T-cell (primary cell): ENCODE measurements at places on chromosomes 7 and 10.
A peak's percentile ranks its signal among the peaks of the same experiment; 100 is the strongest.

DNA sequence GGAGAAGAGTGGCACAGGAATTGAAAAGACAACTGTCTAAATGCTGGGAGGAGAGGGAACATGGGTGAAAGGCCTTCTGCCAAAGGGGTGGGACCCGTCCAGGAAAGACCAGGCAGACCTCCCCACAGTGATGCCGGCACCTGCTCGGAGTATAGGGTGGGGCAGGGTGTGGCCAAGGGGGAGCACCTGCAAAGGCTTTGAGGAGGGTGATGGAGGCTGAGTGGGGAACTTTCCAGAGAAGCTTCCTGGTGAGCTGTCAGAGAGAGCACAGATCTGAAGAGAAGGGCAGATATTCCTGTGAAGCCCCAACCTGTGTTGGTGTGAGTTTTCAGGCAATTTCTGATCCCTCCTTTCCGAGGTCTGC, 263.4 kb upstream of the GRB10 start:
- DNase-seq: no peak

- no peak for DNase-seq
These were observed 214.1 kb upstream of the ZNF32 start for GRCh38 chr10:43862756-43863155.

DNA sequence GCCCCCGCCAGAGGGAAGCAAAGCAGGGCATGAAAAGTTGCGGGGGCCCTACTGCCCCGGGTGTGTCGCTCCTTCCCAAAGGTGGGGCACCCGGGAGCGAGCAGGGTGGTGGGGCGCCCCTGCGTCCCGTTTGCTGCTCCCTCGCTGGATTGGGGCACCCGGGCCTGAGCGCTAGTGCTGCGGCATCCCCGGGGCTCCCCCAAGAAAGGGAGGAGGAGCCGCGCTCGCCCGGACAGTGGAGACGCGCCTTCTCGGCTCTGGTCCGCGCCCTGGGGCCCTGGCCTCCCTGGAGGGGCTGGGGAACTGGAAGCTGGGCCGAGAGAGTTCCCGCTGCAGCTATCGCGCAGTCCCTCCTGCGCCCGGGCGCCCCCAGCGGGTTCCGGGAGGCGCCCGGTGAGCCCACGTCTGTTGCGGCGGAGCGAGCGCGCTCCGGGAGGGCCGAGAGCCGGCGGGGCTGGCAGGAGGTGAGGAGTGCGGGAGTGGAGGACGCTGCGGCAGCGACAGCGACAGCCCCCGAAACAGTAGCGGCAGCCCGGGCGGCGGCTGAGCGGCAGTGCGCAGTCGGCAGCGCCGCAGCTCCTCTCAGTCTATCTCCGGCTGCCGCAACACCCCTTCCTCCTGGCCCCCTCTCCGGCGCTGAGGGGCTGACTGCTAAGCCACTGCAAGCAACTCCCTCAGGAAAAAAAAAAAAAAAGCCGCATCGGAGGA, 504 bp upstream of the BMPER start:
- DNase-seq: no peak

GRCh38 chr10:43452356-43452914, 15.5 kb downstream of the ZNF487 start:
- no peak for DNase-seq

GRCh38 chr10:63522277-63522687, 1.1 kb downstream of the REEP3 start:
- no peak for DNase-seq

DNA sequence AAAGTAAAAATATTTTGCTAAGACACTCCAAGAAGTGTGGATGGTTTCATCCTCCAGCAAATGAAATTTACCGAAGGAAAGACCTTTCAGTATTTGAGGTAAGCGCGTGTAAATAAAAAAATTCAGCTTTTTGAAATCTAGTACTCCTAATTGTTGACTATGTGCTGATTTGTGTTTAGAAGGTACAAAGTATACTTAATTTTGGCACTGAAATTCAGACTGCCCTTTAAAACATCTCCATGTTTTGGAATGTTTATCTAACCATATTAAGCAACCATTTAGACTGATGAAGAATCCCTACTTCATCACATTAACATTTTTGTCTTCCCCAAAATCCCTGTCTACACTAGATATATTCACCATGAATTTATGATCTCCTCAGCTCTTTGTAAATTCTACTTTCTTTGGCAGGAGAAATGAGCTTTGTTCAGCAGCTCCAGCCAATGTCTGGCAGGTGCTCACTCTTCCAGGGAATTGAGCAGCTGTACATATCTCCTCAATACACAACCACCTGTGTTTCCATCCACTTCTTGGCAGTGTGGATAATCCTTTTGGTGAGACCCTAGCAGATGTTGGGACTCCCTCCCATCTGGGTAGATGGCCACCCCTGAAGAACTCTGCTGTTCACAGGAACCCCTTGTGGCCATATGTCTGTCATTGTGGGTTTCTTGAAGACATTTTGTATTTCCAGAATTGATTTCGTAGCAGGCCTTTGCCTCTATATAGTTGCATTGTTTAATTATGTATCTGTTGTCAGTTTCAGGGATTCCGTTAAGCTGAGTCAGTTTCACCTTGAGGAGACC, 129.4 kb upstream of the SAMD8 start:
- no peak for DNase-seq

DNA sequence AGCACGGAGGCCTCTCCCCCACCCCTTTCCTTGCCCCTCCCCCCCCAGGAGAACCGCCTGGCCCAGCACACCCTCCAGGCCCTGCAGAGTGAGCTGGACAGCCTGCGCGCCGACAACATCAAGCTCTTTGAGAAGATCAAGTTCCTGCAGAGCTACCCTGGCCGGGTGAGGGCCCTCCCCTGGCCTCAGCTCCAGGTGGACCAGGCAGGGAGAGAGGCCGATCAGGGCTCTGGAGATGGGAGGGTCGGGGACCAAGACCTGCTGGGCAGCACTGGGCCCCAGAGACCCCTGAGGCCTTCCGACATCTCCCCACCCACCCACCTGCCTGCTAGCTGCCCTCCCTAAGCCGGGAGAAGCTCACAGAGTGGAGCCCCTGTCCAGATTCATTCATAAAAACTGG, 8.8 kb upstream of the SH2B2 start:
- no peak for DNase-seq

- no peak for DNase-seq
These were observed 21.6 kb upstream of the ZFAND2A start for GRCh38 chr7:1181640-1182039.

DNA sequence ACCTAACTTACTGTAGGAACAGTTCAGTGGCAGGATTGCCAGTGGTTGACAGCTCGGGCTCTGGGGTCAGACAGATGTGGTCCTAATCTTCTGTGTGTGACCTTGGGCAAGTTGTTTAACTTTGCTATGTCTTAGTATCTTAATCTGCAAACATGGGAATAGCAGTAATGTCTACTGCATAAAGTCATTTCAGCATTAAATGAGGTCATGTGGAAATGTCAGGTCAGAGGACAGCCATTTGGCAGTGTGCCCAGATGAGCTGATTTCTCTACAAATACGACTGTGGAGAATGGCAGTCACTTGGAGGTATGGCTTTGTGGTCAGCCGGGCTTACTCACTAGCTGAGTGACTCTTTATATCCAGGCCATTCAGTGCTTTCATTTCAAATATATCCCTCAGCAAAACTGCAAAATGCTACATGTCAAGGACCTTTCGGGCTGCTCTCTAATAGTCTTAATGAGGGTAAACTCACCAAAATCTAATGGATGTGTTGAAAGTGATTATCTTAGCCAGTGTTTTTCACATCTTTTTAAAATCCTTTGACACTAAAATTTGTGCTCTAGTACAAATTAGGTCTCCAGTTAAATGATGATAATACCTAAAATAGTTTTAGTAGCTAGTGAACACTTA, 171.4 kb downstream of the ST7 start:
- peak; percentile 26 for DNase-seq

DNA sequence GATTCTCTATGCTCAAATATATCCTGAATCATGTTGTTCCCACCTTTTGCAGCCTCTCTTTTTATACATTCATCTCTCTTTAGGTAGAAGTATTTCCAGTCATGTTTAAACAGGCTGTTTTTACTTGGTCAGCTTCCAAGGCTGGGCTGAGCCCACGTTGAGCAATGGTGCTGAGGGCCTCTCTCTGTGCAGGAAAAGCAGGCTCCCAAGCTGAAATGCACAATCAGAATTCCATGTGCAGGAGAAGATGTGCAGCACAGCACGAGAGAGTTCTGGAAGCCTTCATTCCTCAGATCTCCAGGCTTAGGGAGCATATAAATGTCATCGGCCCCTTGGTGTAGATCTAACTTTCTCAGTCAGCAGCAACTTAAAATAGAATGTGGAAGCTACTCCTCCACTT, 588.5 kb downstream of the TNS3 start:
- no peak for DNase-seq

DNA sequence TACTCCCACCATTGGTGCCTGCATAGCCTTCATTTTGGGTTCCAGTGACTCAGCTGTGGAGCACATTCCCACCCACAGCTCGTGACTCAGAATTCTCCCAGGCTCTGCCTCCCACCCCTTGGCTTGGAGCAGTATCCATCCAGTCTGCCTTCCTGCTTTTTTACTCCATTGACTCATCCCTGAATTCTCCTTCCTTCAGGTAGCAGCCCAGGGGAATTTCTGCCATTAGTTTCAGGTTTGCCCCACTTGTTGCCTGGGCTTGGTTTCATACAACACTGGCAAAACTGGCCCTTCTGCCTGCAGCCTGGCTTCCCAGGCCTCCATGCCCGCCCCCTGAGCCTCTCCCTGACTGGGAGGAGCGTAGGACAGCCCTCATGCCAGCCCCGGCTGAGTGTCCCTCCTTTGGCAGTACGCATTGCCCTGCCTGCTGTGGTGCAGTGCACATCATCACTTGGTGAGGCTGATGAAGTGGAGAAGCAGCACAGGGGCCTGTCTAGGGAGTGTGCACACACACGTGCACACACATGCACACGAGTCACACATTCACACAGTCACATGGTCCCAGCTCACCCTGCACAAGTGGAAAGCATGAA, 55.0 kb downstream of the SNX10 start:
- DNase-seq: no peak

- no peak for DNase-seq
These were observed 113.2 kb upstream of the DGKB start for GRCh38 chr7:15015545-15016314.

DNA sequence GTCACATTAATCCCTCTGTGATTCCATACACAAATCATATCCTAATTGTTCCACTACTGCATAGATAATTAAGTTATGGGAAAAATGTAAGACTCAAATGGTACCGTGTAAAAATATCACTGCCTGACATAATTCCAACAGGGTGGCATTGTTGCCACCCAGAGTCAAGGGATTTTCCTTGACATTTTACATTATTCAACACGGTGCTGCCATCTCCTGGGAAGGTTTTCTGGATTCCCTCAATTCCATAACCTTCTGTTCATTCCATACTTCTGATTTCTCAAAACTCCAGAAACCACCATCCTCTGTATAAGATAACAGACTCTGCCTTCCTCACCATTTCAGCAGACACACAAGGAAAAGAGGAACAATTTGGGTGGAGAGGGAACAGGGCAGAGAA, 495.9 kb downstream of the XPNPEP1 start:
- no peak for DNase-seq

DNA sequence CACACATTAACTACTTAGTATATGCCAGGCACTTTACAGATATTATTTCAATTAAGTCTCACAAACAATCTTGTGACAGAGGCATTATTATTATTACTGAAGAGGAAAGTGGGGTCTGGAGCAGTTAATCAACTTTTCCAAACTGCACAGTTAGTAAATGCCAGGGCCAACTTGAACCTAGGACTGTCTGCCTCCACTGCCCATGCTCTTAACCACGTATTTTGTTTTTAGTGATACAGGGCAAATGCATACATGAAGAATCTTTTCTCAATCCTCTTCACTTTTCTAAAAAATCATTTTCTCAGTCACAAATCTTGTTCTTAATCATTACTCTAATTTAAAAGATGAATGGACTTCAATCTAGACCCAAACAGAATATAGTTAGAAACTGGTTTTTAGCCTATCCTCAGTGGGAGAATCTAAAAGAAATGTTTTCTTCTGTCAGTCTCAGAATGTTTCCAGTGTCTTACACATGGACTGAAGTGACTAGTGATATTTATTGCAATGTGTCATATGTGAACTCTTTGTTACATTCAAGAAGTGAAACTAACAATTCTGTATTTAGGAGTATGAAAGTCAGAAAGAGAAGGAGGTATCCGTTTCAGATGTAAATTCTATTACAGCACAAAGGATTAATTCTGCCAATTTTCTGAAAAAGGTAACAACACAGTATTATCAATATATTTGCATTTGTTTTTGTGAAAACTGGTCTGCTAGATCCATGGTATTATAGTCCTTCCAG, 55.5 kb upstream of the CCNJ start:
- DNase-seq: no peak

- DNase-seq: no peak
These were observed 264.5 kb downstream of the SDHAF3 start for GRCh38 chr7:97381815-97382554.

- DNase-seq: no peak
These were observed 193.7 kb downstream of the RELN start for GRCh38 chr7:103795787-103796186.

DNA sequence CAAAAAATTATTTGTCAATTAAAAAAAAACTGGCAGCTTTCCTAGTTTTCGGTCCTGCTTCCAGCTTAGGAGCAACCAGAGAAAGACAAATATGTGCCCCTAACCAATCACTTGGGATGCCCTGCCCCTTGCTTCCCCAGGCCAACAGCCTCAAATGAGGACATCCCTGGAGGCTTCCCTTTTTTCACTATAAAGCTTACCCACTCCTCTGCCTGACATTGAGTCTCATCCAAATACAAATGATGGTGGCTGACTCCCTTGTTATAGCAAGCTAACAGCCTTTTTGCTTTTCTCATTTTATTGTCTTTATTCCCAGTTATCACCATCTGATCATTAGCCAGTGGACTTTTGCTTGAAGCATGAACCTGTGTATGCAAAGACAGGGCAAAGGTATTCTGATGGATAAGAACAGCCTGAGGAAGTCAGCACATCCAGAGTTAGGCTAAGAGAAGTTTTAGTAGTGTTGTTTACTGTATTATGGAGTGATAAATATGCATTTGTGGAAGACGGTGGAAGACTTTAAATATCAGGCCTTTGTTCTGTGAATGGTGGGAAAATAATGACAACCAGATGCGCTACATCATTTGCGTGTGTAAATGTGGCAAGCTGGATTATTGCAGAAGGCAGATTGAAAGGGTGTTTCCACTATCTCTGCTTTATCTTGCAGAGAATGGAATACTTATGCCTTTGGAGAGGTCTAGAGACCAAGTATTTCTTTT, 1.7 kb upstream of the CCM2 start:
- no peak for DNase-seq

GRCh38 chr7:84249656-84250055, 55.1 kb upstream of the SEMA3A start:
- no peak for DNase-seq

- no peak for DNase-seq
These were observed 109.1 kb downstream of the CPED1 start for GRCh38 chr7:121097577-121097976.

- DNase-seq: peak; percentile 44
These were observed 373.5 kb downstream of the RPS24 start for GRCh38 chr10:78407009-78407711.

- DNase-seq: no peak
These were observed 75.3 kb downstream of the EPC1 start for GRCh38 chr10:32271617-32272016.

DNA sequence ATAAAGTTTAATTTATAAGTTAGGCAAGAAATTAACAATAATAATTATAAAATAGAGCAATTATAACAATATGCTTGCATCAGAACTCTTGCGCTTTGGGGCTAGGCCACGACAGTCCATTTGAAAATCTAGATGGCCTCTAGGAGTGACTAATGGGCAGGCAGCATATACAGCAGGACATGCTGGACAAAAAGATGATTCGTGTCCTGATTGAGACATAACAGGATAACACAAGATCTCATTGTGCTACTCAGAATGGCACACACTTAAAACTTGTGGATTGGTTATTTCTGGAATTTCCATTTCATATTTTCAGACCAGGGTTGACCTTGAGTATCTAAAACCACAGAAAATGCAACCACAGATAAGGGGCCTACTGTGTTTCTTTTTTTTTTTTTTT, 27.5 kb downstream of the CTNNA3 start:
- DNase-seq: no peak
